SK-N-MC (cell line): ENCODE measurements at places on chromosomes 11 and 22.

GRCh38 chr11:113773092-113773415, 438 bp downstream of the ZW10 start:
- DNase-seq = no peak

GRCh38 chr11:12242966-12243365, 132.6 kb downstream of the MICAL2 start:
- no peak for DNase-seq

- no peak for DNase-seq
Measured at GRCh38 chr22:19961201-19961580, 19.6 kb upstream of the TXNRD2 start.

GRCh38 chr11:68289456-68289855, 17.7 kb upstream of the C11orf24 start:
- no peak for DNase-seq

DNA sequence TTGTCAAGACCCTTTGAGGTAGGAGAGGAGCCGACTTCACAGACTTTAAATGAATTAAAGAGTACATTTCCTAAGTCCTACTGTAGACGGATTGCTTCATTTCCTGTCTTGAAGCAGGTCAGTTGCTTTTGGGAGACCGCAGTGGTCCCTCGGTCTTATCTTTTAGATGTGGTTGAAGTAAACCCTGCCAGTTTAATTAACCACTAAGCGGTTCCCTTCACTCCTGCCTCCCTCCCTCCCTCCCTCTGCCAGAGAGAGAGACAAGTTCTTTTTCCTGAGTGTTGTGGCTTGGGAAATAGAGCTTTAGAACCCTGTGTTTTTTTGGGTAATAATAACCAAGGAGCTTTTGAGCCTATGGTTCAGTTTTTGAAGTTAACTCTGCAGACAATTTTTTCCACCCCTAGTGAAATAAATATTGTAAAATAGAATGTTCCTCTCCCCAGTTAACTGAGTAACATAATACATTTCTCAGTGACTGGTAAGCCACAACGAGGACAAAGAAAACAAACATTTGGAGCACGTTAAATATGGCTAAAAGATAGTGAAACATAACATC, 147.5 kb downstream of the LDLRAD3 start:
- DNase-seq = peak; percentile 16

DNA sequence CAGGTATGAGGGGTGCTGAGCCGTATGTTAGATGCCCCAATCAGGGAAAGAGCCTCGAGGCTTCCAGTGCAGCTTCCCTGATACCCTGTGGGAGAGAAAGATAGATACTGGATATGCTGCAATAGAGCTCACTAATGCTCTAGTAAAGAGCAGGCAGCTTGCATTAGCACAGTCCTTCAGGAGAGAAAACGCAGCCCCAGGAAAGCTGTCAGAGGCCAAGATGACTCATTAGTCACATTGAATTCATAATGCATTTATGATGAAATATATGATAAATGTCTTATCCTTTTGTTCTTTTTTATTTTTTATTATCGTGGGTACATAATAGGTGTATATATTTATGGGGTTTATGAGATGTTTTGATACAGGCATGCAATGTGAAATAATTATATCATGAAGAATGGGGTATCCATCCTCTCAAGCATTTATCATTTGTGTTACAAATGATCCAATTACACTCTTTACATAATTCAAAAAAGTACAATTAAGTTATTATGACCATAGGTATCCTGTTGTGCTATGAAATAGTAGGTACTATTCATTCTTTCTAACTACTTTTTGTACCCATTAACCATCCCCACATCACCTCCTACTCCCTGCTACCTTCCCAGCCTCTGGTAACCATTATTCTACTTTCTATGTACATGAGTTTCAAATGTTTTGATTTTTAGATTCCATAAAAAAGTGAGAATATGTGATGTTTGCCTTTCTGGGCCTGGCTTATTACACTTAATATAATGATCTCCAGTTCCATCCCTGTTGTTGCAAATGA, 94.5 kb upstream of the TOP3B start:
- DNase-seq = no peak

- DNase-seq = no peak
Measured at GRCh38 chr11:112613051-112613972, 347.9 kb upstream of the NCAM1 start.

DNA sequence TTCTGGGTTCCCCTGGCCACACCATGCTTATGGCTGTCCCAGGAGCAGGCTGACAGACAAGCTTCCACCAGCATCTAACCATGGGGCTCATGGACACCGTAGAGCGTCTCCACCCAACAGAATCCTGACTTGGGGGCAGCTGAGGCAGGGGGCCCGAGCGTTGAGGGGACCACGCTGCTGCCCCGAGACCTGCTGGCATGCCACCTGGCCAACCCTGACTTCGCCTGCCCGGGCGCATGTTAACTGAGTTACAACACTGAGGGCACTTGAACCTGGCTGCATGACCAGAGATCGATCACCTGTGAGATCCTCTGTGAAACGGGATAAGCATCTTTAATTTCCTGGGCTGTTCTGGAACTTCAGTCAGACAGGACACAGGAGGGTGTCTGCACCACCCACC, 13.7 kb downstream of the PPM1F start:
- DNase-seq = no peak

- DNase-seq = no peak
Measured at GRCh38 chr11:17646451-17647145, 72.8 kb upstream of the MYOD1 start.

DNA sequence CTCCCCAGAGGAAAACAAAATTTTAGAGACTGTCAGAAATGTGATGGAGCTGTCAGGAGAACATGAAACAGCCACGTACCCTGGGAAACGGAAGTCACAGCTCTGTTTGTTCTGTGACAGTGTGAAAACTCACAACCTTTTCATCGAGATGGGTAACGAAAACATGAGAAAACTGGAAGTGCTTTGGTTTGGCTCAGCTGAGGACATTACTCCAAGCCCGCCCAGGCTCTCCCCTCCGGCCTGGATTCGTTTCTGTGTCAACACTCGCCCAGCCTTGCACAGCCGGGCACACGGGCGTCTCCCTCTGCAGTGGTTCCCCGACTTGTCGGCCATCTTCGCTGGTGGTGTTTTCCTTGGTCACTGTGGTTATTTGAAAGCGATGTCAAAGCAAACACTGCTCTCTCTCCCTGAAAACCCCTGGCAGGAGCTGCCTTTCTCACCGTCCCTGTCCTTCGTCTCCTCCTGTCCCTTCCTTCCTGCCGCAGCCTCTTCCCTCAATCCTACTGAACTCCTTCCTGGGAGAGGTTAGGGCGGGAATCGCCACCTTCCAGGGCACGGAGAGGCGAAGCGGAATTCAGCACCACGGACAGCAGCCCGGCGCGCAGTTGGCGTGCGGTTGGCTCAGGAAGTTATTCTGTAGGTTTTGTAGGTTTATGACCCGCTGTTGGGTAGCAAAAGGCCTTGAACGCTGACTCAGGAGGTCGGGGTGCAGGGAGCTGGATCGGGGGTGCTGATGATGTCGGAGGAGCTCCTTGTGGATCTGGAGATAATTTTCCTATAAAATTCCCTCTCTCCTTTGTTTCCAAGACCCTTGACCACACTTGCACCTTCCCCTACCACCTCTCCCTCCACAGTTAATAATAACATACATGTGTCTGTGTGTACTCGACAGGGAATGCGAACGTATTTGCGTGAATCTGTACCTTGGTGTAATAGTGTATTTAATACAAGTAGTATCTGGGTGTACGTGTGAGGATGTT, 13.1 kb upstream of the RPS19BP1 start:
- no peak for DNase-seq

GRCh38 chr11:117026593-117027330, 71.5 kb downstream of the SIK3 start:
- no peak for DNase-seq

- no peak for DNase-seq
Measured at GRCh38 chr11:106482917-106483785, 405.7 kb downstream of the AASDHPPT start.

DNA sequence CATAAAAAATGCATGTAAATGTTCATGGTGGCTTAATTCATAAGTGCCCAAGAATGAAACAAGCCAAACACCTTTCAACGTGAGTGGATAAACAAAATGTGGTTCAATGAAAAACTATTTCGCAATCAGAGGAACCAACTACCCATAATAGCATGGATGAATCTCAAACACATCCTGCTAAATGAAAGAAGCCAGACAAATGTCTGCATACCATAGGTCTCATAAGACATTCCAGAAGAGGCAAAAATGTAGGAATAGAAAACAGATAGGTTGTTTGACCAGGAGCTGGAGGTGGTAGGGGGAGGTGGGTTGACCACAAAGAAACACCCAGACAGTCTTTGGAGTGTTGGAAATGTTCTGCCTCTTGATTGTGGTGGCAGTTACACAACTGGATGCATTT, 13.2 kb upstream of the OSBPL5 start:
- DNase-seq = no peak

- DNase-seq = no peak
Measured at GRCh38 chr22:47094861-47095330, 332.4 kb downstream of the TBC1D22A start.
